ENCODE measurements at places on chromosomes 6 and 20.

DNA sequence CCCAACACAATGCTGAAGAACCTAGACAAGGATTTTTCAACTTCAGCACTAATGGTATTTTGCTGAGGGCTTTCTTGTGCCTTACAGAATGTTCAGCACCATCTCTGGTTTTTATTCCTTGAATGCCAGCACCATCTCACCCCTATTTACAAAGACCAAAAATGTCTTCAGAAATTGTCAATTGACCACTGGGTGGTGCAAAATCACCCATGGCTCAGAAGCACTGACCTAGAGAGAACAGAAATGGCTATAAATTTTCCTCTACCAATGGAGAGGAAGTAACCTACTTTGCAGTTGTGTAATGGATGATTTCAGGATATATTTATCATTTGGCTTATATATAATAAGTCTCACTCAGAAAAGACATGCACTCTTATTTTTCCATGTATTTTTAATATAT, 431.0 kb upstream of the IRAK1BP1 start:
- no peak for DNase-seq

DNA sequence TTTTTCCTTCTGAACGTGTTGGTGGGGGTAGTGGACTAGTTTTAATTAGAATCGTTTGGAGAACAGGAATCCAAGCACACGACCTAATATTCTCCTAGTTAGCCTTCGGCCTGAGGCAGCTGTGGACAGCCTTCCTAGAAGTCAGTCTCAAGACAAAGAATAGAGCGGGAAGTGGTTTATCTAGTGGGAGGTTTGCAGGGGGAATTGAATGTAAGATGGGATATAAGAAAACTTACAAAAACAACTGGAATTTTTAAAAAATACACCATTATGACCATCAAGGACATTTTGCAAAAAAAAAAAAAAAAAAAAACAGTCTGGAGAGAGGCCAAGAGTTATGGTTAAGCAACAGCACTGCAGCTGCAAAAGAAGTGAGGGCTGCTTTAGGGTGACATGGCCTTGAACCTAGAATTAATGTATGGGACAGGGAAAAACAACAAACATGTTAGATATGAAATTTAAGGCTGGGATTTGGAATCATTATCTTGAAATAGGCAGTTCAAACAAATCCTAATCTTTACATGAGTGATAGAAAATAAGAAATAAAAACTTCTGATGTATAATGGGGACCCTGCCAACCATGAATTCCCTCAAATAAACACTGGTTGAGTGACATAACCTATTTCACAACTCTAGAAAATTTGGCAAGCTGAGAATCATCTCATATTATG, 40.2 kb downstream of the PLAGL1 start:
- DNase-seq = no peak

DNA sequence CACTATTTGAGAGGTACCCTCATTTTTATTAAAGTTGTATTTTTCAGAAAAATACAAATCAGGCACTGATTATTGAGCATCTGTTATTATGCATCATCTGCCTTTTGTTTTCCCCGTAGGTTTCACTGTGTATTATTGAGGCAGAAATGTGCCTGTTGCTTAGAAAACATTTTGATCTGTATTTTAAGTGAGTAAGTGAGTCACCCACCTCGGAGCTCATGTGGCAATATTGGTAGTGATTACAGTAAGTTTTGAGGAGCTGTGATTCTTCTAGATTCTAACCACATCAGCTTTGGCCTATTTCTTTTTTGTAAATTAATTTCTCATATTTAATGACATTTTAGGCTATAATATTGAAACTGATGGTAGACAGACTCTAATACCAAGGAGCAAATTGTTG, 59.6 kb upstream of the LAMP5 start:
- no peak for DNase-seq

- no peak for DNase-seq
Observed at GRCh38 chr6:151068761-151069312, 170.9 kb upstream of the AKAP12 start.

DNA sequence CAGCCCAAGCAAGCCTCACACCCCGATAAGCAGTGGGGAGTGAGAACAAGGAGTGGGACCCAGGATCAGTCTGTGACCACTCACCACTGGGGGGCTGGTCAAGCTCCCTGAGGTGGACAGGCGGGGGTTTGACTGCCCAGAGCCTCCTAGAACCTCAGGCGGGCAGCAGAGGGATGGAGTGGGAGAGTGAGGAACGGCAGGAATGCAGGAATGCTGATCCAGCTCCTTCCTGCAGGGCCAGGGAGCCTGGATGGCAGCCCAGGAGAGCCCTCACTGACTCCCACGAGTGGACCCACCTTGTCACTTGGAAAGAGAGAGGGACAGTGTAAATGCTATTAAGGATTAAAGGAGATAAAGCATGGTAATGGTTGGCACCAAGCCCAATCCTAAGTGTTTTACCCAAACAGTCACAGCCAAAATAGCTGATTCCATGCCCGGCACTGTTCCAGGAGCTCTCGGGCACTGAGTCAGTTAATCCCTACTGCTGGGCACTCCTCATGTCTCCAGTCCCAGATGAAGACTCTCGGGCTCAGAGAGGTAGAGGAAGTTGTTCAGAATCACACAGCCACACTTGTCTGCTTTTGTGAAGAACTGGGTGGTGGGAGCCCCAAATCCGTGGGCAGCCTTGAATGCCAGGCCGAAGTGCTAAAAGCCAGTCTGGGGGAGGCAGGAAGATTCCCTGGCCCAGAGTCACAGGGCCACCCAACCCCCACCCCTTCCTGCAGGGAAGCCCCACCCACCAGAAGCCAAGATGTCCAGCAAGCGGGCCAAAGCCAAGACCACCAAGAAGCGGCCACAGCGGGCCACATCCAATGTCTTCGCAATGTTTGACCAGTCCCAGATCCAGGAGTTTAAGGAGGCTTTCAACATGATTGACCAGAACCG, 3.1 kb downstream of the MYL9 start:
- DNase-seq = no peak

- no peak for DNase-seq
Observed at GRCh38 chr6:16196984-16197546, 41.3 kb upstream of the GMPR start.
